Keratinocyte (primary cell): ENCODE measurements at places on chromosomes 4 and X.

GRCh38 chr4:84503495-84504437 lies 4.7 kb upstream of the NKX6-1 start:
- no peak for DNase-seq

DNA sequence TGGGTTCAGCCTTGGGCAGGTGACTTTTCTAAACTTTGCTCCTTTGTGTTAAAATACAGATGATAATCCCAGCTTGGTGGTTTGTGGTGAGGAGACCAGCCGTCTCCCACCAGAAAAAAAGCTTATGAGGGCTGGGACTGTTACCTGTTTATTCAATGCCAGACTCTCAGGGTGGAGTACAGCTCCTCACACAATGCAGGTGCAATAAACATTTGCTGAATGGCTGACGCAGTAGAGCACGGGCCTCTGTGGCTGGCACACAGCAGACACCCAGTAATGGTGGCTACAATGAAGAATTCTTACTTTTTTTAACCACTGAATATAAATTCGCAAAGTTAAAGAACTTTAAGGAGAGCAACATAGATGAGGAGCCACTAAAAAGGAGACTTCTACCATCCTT lies 30.2 kb downstream of the BEND4 start:
- no peak for DNase-seq

- DNase-seq = no peak
These were observed 221.2 kb downstream of the NKX6-1 start for GRCh38 chr4:84277923-84278322.

DNA sequence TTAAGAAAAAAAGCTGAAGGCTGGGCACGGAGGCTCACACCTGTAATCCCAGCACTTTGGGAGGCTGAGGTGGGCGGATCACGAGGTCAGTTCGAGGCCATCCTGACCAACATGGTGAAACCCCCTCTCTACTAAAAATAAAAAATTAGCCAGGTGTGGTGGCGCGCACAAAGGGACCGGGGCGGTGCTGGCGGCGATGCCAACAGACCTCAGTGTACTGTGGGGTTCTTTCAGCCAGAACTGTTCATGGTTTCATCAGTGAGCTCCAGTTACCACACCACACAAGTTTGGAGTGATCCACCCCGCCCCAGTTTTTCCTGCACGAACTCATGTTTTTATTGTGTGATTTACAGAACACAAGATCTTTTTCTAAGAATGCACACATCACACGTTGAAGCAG lies 21.2 kb upstream of the IRAK1 start:
- DNase-seq = no peak
